Central memory CD8-positive, alpha-beta T cell (primary cell): ENCODE measurements at places on chromosomes 5 and 9.

- DNase-seq, result peak; percentile 17
Measured at GRCh38 chr5:139251281-139251687, 42.3 kb upstream of the MATR3 start.

DNA sequence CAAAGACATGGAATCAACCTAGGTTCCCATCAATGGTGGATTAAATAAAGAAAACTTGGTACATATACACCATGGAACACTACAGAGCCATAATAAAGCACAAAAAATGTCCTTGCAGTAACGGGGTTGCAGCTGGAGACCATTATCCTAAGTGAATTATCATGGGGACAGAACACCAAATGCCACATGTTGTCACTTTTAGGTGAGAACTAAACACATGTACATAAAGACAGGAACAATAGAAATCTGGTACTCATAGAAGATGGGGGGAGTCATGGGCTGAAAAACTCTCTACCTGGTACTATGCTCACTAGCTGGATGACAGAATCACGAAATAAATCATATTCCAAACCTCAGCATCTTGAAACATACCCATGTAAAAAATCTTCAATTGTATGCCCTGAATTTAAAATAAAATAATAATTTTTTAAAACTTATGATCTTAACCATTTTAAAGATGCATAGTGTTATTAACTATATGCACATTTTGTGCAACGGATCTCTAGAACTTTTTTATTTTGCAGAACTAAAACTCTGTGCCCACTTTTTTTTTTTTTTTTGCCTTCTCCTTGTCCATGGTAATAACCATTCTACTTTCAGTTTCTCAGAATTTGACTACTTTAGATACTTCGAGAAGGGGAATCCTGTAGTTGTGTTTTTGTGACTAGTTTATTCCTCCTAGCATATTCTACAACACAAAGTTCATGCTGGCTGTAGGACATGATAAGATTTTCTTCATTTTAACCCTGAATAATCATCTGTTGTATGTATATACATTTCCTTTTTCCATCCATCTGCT lies 1081.6 kb upstream of the ACO1 start:
- DNase-seq, result no peak

- no peak for DNase-seq
Measured at GRCh38 chr9:131101207-131101964, 5.1 kb downstream of the AIF1L start.

GRCh38 chr9:129289131-129289731 lies 111.2 kb upstream of the IER5L start:
- DNase-seq, result no peak

- no peak for DNase-seq
Measured at GRCh38 chr5:90689064-90689463, 130.5 kb downstream of the ADGRV1 start.

- DNase-seq, result no peak
Measured at GRCh38 chr9:108850293-108850897, 5.4 kb downstream of the ACTL7B start.

GRCh38 chr5:147098233-147098790 lies 136.5 kb upstream of the STK32A start:
- no peak for DNase-seq

DNA sequence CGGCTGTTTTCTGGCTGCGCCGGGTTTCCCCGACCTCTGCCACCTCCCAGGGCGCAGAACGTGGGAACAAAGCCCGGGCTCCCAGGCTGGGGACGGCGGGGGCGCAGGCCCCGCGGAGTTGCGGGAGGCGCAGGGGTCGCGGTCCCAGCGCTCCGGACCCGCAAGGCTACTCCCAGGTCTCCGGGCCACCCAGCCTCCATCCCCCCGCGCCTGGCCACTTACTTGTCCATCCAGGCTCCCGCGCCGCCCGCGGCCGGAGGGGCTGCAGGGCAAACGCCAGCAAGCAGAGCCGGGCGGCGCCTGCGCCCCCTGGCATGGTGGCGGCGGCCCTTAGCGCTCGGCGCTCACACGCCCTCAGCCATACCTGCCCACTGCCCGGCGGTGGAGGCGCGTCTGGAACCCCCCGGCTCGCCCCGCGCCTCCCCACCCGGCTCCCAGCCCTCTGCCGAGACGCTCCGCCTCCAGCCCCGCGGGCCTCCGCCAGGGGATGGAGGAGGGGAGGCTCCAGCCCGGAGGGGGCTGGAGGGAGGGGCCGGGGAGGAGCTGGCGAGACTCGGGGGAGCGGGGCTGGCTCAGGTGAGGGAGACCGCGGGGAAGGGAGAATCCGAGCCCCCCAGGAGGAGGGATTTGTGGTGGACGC lies at the start of gene ADAM19:
Gene ADAM19 (minus strand): TSS at position 395 of the 640 bp plus-strand sequence. CDS start 79 bp downstream, at position 316.
- no peak for DNase-seq

GRCh38 chr9:114214181-114214580 lies 58.8 kb downstream of the COL27A1 start:
- no peak for DNase-seq

DNA sequence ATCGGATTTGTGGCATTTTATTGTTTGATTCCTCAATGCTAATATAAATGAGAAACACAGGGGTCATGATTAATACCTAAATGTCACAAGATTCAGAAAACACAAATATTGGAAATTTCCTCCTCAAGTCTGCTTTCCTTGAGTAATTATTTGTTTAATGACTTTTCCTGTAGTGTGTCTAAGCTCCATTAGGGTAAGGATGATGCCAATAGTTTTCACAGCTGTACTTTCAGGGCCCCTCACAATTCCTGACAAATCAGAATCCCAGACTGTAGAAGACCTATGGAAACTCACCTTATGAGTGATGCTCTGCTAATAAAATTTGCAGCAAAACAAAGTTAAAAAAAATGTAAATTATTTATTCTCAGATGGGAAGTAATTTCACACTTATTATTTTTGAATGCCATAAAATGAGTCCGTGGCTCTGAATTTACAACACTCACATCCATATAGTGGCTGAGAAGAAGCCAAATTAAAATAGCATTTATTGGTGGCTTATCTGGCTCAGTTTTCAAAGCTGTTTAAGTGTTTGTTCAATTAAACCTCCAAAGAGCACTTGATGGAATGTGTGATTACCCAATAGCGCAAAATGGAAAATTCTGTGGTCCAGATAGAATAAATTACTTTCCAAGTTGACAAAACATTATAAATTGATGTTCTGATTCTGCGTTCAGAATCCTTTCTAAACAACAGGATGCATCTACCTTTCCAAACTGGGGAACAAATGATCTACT lies 1.6 kb upstream of the SPINK14 start:
- no peak for DNase-seq
